ENCODE measurements at places on chromosomes 6 and 20.

GRCh38 chr20:17870086-17870740, 98.4 kb downstream of the SNX5 start:
- DNase-seq, result no peak

GRCh38 chr20:40744818-40745175, 55.8 kb upstream of the MAFB start:
- no peak for DNase-seq

- DNase-seq, result no peak
Observed at GRCh38 chr20:42391807-42392206, 773.6 kb upstream of the CHD6 start.

DNA sequence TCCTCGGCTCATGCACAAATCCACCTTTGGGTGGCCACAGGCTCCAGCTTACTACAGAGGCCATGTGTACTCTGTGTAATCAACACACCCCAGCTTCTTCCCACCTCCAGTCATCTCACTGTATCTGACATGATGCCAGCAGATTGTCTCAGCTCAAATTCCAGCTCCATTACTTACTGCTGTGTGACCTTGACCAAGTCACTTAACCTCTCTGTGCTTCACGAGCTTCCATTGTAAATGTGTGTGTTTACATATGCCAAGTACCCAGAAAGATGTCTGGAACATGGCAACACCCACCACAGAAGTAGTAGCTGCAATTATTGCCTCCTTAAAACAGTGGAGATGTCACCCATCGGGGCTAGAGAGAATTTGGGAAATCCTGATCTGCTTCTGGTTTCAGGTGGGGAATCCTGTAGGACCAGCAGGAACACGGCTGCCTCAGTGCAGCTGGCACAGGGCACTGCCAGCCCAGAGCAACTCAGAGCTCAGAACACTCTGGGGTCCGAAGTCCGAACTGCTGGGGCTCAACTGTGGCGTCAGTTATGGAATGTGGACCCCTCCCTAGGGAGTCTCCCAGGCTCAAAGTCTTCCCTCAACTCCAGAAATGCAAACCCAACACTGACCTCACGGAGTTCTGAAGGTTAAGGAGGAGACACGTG, 21.2 kb upstream of the HLA-B start:
- DNase-seq, result no peak

- no peak for DNase-seq
Observed at GRCh38 chr6:117397536-117398227, 28.1 kb downstream of the ROS1 start.

DNA sequence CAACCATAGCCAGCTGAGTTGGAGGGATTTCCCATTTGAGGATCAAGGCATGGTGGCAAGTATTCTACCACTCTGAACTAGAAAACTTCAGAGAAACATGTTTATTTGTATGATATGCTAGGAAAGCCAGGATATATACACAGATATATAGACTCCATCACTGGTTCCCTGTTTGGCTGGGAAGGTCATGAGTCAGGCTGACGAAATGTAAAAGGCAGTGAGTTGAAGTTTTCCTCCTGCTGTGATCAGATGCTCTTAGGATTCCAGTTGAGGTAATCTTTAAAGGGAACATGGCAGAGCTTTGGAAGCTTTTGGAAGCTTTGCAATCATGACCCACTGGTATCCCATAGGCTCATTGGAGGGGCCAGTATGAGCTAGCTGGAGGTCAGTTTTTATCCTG, 1369.1 kb downstream of the EPHA7 start:
- no peak for DNase-seq

DNA sequence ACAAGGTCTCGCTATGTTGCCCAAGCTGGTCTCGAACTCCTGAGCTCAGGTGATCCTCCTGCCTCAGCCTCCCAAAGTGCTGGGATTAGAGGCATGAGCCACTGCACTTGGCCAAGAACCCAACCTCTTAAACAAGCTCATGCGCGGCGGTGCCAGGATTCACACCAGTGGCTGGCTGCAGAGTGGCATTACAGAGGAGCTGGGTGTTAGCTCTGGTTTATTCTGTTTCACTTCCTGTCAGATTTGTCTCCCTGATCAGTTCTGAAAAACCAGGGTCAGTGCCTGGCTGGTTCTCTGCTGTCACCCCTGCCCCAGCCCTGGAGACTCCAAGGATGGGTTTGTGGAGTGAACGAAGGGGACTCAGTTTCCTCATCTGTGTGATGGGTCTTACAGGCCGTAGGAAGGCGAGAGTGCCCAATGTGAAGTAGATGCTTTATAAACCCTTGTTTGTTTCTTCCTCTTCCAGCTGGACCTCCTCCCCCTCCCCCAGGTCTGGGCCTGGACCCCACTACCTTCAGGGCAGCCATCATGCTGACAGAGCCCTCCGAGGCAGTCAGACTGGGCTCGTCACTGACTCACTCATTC, 63.4 kb downstream of the UBE2V1 start:
- DNase-seq, result no peak

GRCh38 chr6:166307082-166308032, 835 bp downstream of the PRR18 start:
- no peak for DNase-seq

GRCh38 chr6:132746048-132746447, 11.7 kb downstream of the VNN2 start:
- no peak for DNase-seq

DNA sequence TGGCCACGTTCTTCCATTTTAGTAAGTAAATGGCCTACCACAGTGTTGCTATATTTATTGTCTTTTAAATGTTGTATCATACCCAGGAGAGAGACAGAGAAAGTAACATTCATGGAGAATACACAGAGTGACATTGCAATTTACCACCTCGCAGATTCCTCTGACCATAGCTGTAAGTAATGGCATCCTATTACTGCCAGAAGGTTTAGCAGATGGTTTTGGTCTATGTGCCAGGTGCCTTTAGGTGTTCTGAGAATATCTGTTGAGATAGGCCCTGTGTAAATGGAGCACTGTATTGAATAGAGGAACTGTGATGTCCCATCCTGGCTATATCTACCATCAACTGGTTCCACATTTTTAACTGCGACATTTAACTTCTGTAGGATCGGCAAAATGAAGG, 559.6 kb downstream of the KIF16B start:
- DNase-seq, result no peak

GRCh38 chr6:35757456-35758123, 18.8 kb upstream of the CLPSL2 start:
- DNase-seq, result no peak

GRCh38 chr6:157561929-157562810, 181.2 kb downstream of the ZDHHC14 start:
- no peak for DNase-seq

DNA sequence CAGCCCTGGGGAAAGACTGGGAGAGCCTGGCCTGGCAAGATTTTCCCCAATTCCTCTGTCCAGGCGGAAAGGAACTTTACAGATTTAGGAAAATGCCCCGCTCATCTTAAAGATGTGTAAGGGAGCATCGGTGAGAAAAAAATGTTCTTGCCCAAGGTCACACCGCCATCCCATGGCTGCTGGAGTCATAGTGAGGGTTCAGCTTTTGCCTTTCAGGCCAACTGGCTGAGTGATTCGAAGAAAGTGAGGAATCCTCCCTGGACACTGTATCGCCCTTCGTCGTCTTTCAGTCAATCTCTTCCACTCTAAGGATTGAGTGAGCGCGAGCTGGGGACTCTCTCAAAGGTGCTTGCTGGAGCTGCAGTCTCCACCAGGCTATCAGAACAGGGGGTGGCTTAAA, 1.4 kb downstream of the WFDC2 start:
- DNase-seq, result no peak

GRCh38 chr20:47310729-47311128, 45.8 kb downstream of the ZMYND8 start:
- DNase-seq, result no peak

GRCh38 chr20:42589976-42590639, 599.6 kb downstream of the PTPRT start:
- DNase-seq, result no peak
